ENCODE measurements at places on chromosomes 13 and 19.

DNA sequence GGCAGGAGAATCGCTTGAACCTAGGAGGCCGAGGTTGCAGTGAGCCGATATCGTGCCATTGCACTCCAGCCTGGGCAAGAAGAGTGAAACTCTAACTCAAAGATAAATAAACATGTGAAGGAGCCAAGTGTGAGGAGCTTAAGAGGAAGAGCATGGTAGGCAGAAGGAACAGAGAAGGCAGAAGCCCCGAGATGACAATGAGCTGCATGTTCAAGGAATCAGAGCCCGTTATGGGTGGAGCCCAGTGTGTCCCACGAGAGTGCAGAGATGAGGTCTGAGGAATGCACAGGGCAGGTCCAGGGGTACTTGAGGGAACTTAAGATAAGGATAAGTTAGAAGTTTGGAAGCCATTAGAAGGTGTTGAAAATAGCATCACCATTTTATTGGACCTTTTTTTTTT is 716 bp downstream of the FPR2 start:
- no peak for DNase-seq

DNA sequence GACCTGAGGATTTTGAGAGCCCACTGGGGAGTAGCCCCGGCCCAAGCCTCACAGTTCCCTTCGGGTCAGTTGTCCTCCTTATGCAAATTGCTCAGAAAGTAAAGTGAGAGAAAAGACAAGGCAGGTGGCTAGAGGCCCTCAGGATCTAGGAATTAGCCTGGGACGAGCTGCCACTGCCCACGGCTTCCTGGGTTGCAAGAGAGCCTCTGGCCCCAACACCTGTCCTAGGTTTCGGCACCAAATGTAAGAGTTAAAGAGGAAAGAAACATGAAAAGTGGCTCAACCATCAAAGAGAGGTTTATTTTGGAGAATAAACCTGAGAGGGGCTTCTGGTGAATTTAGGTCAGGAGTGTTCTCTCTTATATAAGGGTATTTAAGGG is 25.6 kb downstream of the TMEM255B start:
- DNase-seq = no peak

- no peak for DNase-seq
Measured at GRCh38 chr13:36882829-36883390, 37.1 kb downstream of the SMAD9 start.

DNA sequence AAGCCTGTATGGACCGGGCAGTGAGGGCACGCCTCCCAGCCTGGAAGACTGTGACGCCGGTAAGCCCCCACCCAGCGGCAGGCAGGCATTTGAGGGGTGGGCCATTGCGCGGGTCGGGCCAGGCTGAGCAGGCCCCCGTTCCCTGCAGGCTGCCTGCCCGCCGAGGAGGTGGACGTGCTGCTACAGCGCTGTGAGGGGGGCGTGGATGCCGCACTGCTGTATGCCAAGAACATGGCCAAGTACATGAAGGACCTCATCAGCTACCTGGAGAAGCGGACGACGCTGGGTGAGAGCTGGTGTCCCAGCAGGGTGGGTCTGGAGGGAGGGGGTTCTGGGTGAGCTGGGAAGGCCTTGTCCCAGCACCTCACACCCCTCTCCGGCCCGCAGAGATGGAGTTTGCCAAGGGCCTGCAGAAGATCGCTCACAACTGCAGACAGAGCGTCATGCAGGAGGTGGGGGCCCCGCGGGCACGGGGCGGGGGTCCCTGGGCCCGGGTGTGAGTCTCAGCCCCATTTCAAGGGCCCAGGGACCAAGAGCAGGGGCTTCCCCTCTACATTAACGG is 7.1 kb downstream of the ARHGAP45 start:
- no peak for DNase-seq

DNA sequence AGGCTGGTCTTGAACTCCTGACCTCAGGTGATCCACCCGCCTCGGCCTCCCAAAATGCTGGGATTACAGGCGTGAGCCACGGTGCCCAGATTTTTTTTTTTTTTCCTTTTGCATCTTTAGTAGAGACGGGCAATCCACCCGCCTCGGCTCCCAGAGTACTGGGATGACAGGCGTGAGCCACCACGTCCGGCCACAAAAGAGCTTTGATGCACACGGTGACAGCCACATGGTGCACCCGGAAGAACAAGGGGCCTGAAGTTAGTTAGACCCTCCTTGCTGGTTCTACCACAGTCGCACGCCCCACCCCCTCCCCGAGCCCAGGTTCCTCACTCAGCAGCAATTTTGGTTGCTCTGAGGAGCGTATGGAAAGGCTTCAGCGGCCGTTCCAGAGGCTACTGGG is 54.2 kb upstream of the USE1 start:
- DNase-seq = no peak

DNA sequence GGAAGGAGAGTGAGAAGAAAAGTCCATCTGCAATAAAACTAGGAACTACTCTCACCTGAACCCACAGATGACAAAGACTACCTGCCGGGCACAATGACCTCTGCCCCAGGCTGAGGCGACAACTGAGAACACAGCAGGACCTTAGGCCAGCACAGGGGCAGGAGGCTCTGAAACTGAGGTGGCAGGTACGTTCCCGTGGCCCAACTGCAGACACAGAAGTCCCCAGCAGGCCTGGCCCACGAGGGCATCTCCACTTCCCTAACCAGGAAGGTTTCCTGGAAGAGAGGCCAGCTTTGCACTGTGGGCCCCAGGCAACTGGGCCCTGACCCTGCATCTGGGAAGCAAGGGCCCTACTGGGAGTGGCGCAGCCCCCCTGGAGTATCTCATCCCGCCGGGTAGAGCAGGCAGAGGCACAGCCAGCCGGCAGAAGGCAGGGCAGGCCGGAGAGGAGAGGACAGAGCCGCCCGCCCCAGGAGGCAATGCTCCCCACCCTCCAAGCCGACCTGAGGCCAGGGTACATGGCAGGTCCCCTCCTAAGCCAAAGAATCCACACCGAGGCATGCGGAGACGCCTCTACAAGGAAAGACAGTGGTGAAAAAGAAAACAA is 32.7 kb downstream of the STK24 start:
- no peak for DNase-seq

DNA sequence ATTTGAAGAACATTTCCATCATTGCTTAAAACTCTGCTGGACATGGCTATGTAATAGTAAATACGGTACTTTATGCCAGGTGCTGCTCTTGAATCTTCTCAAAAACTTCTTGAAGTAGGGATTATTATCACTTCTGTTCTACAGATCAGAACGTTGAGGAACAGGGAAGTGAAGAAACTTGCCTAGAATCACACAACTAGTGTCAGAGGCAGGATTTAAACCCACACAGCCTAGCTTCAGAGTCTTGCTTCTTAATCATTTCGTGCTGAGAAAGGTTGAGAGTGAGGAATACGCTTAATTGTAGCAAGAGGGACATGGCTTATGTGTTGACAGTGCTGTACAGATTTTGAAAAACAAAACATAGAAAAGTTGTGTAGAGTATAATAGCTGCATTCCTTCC is 13.5 kb downstream of the TM9SF2 start:
- DNase-seq = no peak

DNA sequence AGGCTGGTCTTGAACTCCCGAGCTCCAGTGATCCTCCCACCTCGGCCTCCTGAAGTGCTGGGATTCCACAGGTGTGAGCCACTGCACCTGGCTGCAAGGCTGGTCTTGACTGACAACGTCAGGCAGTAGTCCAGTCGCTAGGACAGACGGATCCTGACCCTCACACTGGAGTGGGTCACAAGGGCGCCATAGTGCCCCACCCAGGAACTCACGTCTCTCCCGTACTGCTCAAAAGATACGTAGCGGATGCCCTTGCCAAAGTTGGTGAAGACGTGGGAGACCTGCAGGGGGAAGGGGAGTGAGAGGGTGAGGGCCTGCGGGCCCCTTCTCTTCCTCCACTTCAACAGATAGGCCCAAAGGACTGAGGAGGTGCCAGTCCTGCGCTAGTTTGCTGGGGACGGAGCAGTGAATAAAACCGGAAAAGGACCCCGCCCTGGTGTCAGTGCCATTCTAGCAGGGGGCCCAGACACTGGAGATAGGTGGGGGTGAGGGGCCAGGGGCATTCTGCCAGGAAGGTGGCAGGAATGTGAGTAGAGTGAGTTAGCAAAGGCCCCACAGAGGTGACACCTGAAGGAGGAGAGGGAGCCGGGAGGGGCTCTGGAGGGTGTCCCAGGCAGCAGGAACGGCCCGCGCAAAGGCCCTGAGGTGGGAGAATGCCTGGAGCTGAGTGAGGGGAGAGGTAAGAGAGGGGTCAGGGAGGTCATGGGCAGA is 11.9 kb downstream of the MRPS12 start:
- no peak for DNase-seq

- DNase-seq = peak; percentile 89
Measured at GRCh38 chr19:33678796-33679585, 57.2 kb downstream of the CHST8 start.

GRCh38 chr19:49129238-49129583 is 9.9 kb downstream of the PPFIA3 start:
- DNase-seq = no peak

DNA sequence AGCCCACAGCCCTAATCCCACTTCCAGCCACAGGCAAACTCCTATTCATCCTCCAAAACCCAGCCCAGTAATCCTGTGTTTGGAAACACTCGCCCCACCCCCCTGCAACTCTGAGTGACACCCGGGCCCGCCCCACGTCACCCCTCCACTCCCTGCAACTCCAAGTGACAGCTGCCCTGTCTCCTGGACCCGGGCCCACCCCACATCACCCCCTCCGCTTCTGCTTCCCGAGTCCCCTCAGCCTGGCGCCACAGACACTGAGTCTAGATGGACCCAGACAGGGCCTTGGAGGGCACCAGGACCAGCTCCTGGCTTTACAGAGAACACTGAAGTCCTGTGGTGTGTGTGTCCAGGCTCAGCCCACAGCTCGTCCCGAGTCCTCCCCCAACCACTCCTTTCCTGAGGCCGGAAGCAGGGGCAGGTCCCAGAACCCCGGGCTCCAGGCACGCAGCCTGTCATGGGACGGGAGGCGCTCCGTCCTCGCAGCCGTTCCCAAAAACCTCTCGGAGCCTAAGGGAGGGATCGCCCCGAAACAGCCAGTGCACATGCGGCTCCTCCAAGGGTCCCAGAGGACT is 7.7 kb downstream of the REXO1 start:
- DNase-seq = no peak

- no peak for DNase-seq
Measured at GRCh38 chr13:77267362-77267761, 59.5 kb downstream of the MYCBP2 start.

DNA sequence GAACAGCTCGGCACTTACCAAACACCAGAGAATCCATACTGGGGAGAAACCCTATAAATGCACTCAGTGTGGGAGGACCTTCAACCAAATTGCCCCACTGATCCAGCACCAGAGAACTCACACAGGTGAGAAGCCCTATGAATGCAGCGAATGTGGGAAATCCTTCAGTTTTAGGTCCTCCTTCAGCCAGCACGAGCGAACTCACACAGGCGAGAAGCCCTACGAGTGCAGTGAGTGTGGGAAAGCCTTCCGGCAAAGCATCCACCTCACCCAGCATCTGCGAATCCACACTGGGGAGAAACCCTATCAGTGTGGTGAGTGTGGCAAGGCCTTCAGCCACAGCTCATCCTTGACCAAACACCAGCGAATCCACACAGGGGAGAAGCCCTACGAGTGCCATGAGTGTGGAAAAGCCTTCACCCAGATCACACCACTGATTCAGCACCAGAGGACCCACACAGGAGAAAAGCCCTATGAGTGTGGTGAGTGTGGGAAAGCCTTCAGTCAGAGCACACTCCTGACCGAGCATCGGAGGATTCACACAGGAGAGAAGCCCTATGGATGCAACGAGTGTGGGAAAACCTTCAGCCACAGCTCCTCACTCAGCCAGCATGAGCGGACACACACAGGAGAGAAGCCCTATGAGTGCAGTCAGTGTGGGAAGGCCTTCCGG is 8.3 kb downstream of the ZNF135 start:
- no peak for DNase-seq

- DNase-seq = no peak
Measured at GRCh38 chr19:39823686-39824085, 10.3 kb downstream of the DYRK1B start.

- DNase-seq = no peak
Measured at GRCh38 chr19:37953918-37954303, 46.9 kb downstream of the SIPA1L3 start.

GRCh38 chr13:75514080-75514995 is 23.3 kb downstream of the COMMD6 start:
- DNase-seq = no peak

DNA sequence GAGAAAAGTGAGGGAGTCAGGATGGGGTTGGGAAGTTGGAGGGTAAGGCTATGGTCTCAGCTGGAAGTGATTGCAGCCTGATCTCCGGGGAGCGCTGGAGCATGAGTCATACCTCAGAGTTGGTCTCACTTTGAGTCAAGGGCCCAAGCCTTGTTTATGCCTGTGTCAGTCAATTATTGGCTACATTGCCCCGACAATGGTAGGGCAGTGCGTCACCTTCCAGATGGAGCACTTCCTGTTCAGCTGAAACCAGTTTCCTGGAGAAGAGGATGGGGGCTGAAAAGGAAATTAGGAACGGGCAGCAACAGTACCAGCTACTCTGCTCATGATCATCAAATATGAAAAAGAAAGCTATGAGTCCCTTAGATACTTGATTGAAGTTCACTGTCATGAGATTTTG is 60.4 kb downstream of the ADGRE1 start:
- DNase-seq = no peak

GRCh38 chr13:107881362-107881761 is 334.0 kb downstream of the LIG4 start:
- DNase-seq = no peak

GRCh38 chr13:113835461-113836270 is 28.2 kb downstream of the GAS6 start:
- peak; percentile 96 for DNase-seq

DNA sequence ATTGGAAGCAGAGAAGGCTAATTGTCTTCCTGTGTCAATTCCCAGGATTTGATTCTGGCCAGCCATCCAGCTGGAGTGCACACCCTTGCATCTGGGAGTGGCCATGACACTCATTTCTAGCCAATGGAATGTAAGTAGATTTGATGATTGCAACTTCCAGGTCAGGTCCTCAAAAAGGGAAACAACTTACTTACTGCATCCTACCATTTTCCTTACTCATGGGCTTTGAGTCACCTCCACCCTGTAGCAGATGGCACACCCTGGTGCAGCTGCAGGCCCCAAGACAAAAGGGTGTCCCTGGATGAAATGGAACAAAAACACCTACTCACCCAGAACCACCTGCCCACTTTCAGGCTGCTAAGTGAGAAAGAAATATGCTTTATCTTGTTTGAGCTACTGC is 27.3 kb upstream of the MPHOSPH8 start:
- DNase-seq = no peak

DNA sequence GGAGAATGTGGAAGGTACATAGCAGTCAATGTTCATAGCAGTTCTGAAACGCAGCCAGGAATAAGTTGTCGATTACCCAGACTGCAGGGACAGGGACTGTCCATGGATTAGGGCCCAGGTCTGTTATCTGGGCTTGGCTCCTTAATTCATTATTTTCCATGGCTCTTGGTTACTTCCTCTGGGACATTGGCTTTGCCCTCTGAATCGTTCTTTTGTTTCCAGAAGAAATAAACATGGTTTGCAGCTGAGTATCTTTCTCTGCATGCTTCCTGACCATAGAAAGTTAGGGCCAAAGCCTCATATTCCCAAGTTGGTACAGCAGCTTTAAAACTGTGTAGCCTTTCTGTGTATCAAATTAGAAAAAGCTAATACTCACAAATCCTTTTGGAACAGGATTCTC is 121.7 kb upstream of the MAB21L1 start:
- no peak for DNase-seq

- DNase-seq = no peak
Measured at GRCh38 chr19:51079481-51080110, 3.1 kb downstream of the KLK14 start.

GRCh38 chr13:99322297-99323103 is 15.3 kb upstream of the GPR183 start:
- DNase-seq = no peak
